Tibial artery (tissue), 4 donors: ENCODE measurements at places on chromosomes 7 and 10.

DNA sequence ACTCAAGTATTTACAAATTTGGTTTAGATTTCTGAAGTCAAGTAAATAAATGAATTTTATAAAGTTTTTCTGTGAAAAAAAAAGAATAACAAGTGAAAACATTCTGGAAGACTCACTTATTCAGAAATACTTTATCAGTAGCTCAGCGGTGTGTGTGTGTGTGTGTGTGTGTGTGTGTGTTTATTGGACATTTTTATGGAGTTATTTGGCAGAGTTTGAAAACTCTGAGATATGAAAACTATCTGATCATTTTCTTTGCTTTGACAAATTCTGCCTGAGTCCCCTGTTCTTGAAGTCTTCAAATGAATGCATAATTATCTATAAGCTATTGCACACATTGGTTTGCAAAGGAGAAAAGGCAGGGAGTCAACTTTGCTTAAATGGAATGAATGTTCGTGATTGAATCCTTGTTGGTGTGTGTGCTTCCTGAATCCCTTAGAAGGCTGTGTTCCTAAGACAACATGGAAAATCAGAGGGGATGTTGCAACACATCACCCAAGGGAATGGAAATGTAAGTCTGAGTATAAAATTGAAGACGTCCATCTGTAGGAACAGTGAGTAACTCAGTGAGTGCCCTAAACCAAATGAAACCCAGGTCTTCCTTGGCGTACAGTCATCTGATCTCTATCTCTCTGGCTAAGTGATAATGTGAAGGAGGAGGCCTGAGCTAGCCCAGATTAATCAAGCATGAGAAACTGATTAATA, 160.9 kb downstream of the REEP3 start:
- DNase-seq: no peak

GRCh38 chr7:156751319-156751718, 110.7 kb downstream of the RNF32 start:
- no peak for DNase-seq

DNA sequence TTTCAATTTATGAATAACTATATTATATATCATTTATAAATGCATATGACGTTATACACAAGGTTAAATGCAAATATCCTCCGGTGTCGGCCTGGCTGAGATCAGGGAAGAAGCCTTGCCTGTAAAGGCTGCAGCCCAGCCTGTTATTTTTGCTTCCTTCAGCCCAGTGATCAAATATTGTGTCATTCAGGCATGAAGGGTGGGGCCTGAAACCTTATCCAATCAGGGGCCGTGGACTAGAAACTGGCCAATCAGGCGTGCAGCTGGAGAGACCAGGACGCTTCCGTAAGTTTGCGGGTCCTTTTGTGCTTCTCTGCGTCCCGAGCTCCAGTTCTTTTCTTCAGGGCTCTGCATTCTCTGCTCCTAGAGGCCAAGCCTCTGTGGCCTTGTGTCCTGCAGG, at the start of gene ZNF722:
Gene ZNF722, plus strand, starts transcription at position 301 of the 400 bp plus-strand sequence. CDS start 113 bp downstream, outside the sequence.
- no peak for DNase-seq

- DNase-seq: no peak
Observed at GRCh38 chr7:105892387-105892786, 16.0 kb upstream of the ATXN7L1 start.

DNA sequence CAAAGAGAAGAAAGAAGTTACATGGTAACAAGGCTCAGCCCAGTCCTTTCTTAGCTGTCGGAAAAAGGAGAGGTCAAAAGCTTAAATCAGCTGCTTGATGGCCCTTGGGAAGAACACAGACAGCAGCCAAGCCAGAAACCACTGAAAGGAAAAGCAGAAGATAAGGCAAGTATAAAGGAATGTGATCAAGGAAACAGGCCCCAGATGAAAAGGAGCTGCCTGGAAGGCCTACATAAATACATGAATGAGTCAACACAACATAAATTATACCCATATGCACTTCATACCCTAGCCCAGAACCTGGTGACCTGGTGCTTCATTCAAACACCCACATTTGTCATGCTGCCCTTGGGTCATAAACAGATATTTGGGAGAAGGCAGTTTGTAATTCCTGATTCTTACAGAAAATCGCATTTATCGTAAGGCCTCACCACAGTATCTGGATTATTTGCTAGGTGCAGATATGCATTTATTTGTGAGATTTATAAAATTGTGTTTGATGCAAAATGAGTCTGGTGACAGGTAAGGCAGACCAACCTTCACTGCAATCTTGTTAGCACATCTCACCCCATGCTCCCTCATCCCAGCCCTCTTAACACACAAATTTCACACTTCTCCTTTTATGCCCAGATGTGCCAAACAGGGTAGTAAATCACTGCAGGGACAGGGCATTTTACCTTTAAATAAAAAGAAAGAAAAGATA, 94.9 kb upstream of the KCNIP2 start:
- DNase-seq: no peak

GRCh38 chr7:36568452-36568849, 155.8 kb downstream of the AOAH start:
- no peak for DNase-seq

GRCh38 chr10:99674762-99675161, 15.5 kb downstream of the ENTPD7 start:
- no peak for DNase-seq

DNA sequence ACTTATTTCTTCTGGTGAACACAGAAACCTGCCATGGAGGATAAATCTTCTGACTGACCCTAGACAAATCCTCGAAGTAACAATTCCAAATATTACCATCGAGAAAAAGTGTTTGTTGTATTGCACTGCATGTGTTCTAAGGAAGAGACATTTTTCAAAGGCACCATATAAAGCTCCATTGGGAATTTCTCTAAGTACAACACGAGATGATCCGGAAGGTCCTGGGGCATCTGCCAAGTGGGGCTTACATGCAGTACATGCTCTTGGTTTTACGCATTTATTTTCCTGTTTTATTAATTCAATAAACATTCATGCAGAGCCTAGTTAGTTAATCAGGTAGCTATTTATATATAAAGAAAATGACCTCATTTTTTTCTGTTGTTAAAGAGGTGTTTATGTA, 692.0 kb upstream of the IGFBP3 start:
- no peak for DNase-seq

DNA sequence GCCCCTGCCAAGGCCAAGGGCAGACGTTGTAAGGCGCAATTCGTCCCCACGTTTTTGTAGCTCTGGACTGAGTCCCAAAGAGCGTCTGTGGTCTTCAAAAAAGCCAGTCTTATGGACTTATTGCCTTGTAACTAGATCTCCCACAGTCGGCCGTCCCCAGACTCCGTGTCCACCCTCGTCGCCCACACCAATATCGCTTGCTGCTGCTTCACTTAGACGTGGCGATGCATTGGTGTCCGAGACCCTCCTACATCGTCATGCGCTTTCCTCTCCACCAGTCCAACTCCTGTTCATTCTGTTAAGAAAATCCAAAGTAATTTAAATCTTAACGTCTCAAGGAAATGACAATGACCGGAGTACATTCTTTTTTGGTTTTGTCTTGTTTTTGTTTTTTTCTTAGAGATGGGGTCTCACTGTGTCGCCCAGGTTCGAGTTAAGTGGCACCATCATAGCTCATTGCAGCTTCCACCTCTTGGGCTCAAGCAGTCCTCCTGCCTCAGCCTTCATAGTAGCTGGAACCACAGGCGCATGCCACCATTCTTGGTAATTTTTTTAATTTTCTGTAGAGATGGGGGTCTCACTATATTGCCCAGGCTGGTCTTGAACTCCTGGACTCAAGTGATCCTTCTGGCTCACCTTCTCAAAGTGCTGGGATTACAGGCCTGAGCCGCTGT, 851 bp downstream of the KIFBP start:
- DNase-seq: no peak

GRCh38 chr7:157339777-157340677, 3.2 kb downstream of the DNAJB6 start:
- peak; percentile 77 for DNase-seq

- DNase-seq: no peak
Observed at GRCh38 chr10:73876157-73876556, 1.8 kb upstream of the CAMK2G start.

DNA sequence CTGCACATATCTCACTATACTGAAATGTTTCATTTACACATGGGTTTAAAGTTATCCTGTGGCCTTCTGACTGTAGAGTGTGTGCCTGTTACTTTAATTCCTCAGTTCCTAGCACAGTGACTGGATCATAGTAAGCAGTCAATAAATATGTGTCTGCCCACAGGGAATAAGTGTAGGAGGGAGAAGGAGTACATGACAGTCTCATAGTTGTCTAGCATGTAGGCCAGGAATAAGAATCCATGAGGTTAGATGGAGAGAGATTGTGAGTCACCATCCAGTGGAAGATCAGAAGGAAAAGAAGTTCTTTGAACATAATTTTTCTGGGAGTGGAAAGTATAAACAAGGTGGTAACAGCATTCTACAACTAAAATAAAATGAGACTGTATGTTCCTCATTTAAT, 36.6 kb upstream of the SEMA3A start:
- no peak for DNase-seq

DNA sequence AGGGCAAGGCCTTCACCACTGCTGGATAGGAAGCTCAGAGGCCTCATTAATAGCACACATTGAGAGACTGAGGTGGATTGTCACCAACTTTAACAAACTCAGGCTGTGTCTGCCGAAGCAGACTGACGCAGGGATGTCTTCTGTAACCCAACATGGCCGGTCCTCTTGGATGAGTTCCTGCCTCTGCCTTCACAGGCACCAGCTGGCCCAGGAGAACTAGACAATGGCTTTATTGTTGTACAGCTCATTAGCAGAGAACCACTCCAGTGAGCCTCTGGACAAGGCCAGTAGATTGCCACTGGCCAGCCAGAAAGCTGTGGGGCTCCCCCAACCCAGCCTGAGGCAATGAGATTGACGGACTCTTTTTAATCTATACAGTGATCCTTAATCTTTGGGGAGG, 9.4 kb downstream of the NODAL start:
- DNase-seq: no peak

GRCh38 chr7:103576641-103577040, 130.6 kb upstream of the SLC26A5 start:
- no peak for DNase-seq

DNA sequence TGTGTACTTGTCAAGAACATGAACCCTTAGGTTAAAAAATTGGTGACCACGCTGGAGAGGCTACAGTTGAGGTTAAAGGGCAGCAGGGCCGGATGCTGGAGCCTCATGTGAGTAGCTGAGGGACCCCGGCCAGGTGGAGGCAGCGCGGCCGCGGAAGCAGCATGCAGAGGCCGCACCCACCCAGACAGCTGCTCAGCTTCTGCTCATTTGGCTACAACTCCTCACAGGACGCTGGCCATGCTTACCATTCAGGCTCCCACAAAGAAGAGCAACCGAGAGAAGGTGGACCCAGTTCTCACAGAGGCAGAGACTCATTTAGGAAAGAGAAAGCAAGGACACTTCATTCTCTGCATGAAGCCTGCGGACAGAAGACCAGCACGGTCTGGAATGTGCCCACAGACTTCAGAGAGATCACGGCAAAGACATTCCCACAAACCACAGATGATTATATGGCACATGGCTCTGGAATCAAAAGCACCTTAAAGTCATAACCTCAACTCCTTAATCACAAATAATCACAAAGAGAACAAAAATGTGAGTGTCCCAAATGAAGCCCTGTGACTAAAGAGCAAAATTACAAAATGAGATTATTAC, 94.4 kb downstream of the VOPP1 start:
- no peak for DNase-seq

DNA sequence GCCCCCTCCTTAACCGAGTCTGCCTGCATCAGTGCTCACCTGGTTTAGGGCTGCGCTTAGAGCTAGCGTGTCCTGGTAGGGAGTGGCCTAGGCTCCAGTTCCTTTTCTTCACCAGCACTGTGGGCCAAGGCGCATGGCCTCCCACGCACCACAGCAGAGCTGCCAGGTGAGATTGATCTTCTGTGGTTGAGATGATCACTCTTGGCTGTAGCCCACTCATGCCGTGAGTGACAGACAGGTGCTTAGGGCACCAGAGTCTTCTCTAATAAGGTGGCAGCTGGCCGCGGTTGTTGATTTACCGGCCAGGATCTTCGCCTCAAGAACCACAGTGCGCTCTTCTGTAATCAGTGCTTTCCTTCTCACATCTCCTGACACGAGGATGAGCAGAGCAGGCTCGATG, 157.2 kb upstream of the INSYN2A start:
- DNase-seq: no peak

- no peak for DNase-seq
Observed at GRCh38 chr10:78341953-78342614, 308.4 kb downstream of the RPS24 start.

GRCh38 chr7:18828260-18828993, 289.0 kb downstream of the TWIST1 start:
- DNase-seq: no peak

DNA sequence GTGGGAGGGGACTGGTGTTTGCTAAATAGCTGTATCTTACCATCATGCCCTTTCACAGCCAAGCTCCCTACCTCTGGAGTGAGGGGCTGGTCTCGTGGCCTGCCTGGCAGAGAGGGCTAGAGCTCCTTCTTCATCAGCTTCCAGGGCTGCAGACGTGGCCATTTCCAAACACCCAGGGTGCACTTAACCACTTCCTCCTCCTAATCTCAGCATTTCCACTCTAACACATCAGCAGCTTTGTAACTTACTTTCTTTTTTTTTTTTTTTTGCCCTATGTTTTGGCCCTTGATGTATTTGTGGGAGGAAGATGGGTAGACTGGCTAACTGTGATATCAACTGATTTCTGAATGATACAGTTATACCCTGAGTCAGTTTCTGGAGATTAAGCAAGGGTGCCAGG, 27.4 kb downstream of the LRRC4 start:
- no peak for DNase-seq

GRCh38 chr7:144565586-144565985, 162.1 kb upstream of the NOBOX start:
- DNase-seq: no peak

GRCh38 chr10:98332623-98333269, 64.8 kb upstream of the LOXL4 start:
- no peak for DNase-seq

- no peak for DNase-seq
Observed at GRCh38 chr7:139106959-139107358, 2.6 kb downstream of the ZC3HAV1 start.

DNA sequence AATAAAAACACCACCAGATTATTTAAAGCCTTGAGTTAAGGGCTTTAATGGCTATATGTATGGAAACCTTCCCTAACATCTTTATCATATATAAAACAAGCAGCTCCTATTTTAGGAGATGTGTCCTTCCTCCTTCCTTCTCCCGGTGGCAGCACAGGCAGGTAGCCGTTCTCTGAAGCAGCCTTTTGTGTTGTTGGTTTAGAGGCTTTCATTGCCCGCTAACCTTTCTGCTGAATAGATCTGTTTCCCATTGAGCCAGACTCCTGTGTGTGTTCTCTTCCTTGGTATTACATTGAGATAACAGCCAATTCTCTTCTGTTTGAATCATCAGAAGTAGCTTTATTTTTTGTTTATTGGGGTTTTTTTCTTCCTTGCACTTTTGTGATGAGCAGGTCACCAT, 131.3 kb downstream of the CACNB2 start:
- no peak for DNase-seq

GRCh38 chr7:103729026-103729425, 260.4 kb downstream of the RELN start:
- no peak for DNase-seq

DNA sequence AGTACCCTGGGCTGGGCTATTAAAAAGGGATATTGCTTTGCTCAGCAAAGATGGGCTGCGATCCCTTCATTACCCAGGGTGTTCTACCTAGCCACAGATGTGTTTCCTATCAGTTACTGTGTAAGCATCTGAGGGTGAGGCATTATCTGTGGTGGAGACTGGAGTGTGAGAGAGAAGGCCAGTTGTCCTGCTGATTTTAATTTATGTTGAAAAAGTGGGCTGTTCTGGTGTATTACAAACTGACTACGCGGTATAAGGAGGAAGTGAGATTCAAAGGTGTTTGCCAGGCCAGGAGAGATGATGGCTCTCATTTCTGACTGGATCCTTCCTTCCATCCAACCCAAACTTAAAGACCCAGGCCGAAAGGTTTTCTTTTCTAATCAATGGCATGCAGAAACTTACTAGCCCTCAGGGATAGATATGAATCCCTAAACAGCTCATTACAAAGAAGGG, 7.6 kb downstream of the TCF7L2 start:
- DNase-seq: no peak
